ENCODE measurements at places on chromosomes 5 and 9. TPM values are rescaled to one million over a fixed set of nuclear protein-coding genes. Genes with fewer than 3 reads are reported as not detected.

DNA sequence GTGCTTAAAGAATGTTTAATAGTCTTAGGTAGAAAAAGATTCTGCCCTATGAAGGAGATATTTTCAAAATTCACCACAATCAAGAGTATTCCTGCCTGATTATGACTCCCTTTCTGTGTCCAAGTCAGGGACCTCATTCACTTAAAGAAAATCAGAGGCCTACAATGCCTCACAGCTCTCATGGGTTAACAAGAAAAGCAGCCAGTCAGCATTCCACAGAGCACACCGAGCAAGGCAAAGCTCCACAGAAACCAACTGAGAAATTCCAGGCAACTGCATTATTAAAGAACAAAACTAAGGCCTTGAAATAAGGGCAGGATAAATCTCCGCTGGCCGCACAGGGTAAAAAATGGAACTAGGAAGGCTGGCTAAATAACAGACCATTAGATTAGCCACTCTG is 161.1 kb downstream of the TARS1 start:
- no peaks in the 10 kb centered on the region for H3K27me3 ChIP-seq
- H3K27ac ChIP-seq, result no peak overlapping the region
- no peak for DNase-seq
- H3K36me3 ChIP-seq, result no peaks in the 10 kb centered on the region
- H3K4me3 ChIP-seq, result no peak overlapping the region

DNA sequence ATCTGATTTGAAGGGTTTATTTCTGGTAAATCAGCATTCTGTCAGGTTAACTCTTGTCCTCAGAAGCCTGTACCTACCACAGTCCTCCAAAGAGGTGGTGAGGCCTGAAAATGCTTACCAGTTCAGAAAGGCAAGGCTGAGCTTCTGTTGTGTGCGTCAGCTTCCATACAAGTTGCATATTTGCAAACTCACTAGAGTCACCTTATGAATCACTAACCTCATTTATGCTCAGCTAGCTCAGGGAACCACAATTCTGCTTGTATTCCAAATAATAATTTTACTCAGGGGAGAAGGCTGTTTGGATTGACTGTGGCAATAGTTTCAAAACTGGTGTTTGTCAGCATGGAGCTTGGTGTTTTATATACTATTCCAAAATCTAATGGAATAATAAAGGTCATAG is 355.1 kb upstream of the RFX3 start:
- no peak for DNase-seq
- no peaks in the 10 kb centered on the region for H3K36me3 ChIP-seq
- H3K27me3 ChIP-seq, result no peaks in the 10 kb centered on the region
- H3K27ac ChIP-seq, result no peak overlapping the region
- no peak overlapping the region for H3K4me3 ChIP-seq

DNA sequence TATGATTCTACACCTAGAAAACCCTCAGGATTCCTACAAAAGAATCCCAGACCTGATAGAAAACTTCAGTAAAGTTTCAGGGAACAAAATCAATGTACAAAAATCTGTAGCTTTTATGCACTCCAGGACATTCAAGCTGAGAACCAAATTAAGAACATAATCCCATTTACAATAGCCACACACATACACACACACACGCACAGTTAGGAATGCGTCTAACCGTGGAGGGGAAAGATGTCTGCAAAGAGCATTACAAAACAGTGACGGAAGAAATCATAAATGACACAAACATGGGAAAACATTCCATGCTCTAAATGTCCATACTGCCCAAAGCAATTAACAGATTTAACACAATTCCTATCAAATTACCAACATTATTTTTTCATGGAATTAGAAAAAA is 51.4 kb upstream of the CAST start:
- H3K27me3 ChIP-seq, result no peaks in the 10 kb centered on the region
- DNase-seq, result no peak
- H3K27ac ChIP-seq, result no peak overlapping the region
- no peaks in the 10 kb centered on the region for H3K36me3 ChIP-seq
- peaks cover 9% of the 10 kb centered on the region for H3K4me1 ChIP-seq

SYNPO gene
- 226 TPM for total RNA-seq

DNA sequence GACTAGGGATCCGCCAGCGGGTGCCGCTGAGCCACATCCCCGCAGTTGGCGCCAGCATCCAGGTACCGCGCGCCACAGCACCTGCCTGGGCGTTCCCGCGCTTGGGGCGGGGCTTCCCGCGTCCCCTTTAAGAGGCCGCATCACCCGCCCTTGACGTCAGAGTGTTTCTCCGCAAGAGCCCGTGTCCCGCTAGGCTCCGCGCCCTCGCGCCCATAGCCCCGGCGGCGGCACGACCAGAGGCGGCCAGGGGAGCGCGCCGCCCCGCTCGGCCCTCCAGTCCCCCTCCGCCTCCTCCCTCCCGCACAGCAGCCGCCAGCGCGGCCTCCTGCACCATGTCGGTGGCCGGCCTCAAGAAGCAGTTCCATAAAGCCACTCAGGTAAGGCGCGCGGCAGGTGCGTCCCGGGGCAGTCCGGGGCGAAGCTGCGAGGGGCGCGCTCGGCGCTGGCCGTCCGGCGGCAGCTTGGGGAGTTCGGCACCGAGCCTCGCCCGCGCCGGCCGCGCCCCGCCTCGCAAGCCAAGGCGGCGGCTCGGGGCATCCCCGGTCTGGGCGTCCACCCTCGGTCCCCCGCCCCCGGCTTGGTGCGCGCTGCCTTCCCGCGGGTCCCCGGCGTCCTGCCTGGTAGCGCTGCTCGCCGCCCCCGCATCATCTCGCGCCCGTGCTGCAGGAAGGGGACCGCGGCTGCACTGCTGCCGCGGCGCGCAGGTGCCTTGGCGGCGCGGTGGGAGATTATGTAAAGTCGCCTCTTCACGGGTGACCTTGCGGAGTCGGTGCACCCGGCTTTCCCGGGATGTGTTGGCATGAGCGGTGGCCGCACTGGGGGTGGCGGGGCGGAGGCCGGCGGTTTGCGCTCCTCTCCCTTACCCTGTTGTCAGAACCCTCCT is at the start of gene SH3GL2:
Gene SH3GL2, plus strand, starts transcription at position 156 of the 883 bp plus-strand sequence.
- no peaks in the 10 kb centered on the region for H3K36me3 ChIP-seq
- peaks cover 17% of the 10 kb centered on the region for H3K4me1 ChIP-seq
- DNase-seq, result no peak
- no peaks in the 10 kb centered on the region for H3K27me3 ChIP-seq
- peak within 1 kb of the TSS; percentile 70 for H3K4me3 ChIP-seq

DNA sequence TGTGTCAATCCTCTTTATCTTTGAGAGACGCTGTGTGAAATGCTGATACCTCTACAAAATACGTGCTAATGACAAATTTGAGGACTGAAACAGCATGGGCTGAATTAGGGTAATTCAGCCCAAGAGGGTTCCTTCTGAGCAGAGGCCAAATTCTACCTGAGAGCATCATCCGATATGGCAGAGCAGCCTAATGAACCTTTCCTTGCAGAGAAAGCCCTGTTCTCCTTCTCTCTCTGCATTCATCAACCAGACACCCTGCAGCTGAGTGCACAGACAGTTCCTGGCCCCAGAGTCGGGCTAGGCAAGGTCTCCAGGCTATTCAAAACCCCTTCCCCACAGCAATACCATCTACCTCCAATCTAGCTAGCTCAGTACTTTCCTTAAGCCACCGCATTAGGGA is 77.9 kb downstream of the TRIM32 start:
- H3K4me1 ChIP-seq, result no peaks in the 10 kb centered on the region
- H3K27ac ChIP-seq, result no peak overlapping the region
- no peaks in the 10 kb centered on the region for H3K36me3 ChIP-seq
- no peak for DNase-seq
- H3K4me3 ChIP-seq, result no peak overlapping the region

- no peak overlapping the region for H3K4me3 ChIP-seq
- no peak overlapping the region for H3K27ac ChIP-seq
- no peaks in the 10 kb centered on the region for H3K27me3 ChIP-seq
- no peak for DNase-seq
Measured at GRCh38 chr5:156883316-156883875, 33.3 kb downstream of the PPP1R2B start.

GRCh38 chr9:32742296-32742695 is 41.0 kb upstream of the TMEM215 start:
- H3K4me1 ChIP-seq, result no peaks in the 10 kb centered on the region
- H3K27ac ChIP-seq, result no peak overlapping the region
- no peaks in the 10 kb centered on the region for H3K27me3 ChIP-seq
- H3K4me3 ChIP-seq, result no peak overlapping the region

- H3K4me1 ChIP-seq, result peaks cover 60% of the 10 kb centered on the region
- no peaks in the 10 kb centered on the region for H3K27me3 ChIP-seq
- peak within 1 kb of the TSS; percentile 83 for H3K27ac ChIP-seq
Measured at GRCh38 chr5:132369474-132370180, at the start of gene SLC22A5. Gene SLC22A5, plus strand, starts transcription at chr5:132369710. Its CDS starts 263 bp downstream, at chr5:132369973.

PCDHB13 gene
- 8.0 TPM for total RNA-seq

- peaks cover 14% of the 10 kb centered on the region for H3K4me1 ChIP-seq
- no peak overlapping the region for H3K4me3 ChIP-seq
- H3K27me3 ChIP-seq, result no peaks in the 10 kb centered on the region
Measured at GRCh38 chr9:93114169-93114983, 18.4 kb downstream of the CARD19 start.

ASPN gene
- total RNA-seq, result 110 TPM

PHPT1 gene
- total RNA-seq, result 92.1 TPM

DNA sequence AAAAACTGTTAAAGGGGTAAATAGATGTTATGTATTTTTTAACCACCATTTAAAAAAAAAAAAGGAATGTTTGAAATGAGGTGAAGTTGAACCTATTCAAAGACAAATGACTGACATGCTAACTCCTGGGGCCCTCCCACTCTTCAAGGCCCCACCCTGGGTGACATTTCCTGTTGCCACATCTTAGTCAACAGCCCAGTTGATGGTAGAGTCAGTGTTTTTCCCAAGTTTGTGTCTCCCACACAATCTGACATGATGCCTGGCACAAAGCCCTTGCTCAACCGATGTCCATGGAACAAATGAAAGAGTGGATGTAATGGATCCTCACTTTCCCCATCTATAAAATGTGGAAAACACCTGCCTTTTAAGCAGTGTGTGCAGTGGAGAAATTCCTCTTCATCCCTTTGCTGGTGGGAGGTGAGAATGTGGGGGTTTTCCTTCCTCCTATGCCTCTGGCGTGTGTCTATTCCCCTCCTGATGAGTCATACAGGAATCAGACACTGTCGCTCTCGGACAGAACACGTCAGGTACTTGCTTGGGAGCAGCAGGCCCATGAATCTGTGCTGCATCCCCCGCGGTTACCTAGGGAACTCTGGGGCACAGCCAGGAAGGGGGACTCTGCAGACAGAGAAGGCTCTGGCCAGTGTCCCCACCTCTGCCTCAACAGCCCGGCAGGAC is 13.7 kb upstream of the ADRA1B start:
- no peaks in the 10 kb centered on the region for H3K27me3 ChIP-seq
- no peaks in the 10 kb centered on the region for H3K36me3 ChIP-seq
- no peak overlapping the region for H3K4me3 ChIP-seq
- peaks cover 9% of the 10 kb centered on the region for H3K4me1 ChIP-seq

GRCh38 chr5:132073231-132074013 is at the start of gene CSF2:
Gene CSF2, plus strand, starts transcription at chr5:132073789. Its CDS starts 35 bp downstream, at chr5:132073824.
- H3K27me3 ChIP-seq, result no peaks in the 10 kb centered on the region
- H3K36me3 ChIP-seq, result no peaks in the 10 kb centered on the region
- DNase-seq, result no peak
- H3K4me1 ChIP-seq, result no peaks in the 10 kb centered on the region
- no peak within 1 kb of the TSS for H3K27ac ChIP-seq

GNA14 gene
- 8.4 TPM for total RNA-seq

GRCh38 chr9:16282216-16282615 is 588.3 kb downstream of the BNC2 start:
- no peaks in the 10 kb centered on the region for H3K27me3 ChIP-seq
- no peak for DNase-seq
- no peaks in the 10 kb centered on the region for H3K36me3 ChIP-seq
- no peak overlapping the region for H3K27ac ChIP-seq
- peaks cover 10% of the 10 kb centered on the region for H3K4me1 ChIP-seq

GRCh38 chr5:179192185-179192890 is 132.2 kb downstream of the ZNF354C start:
- no peaks in the 10 kb centered on the region for H3K27me3 ChIP-seq
- DNase-seq, result no peak
- no peaks in the 10 kb centered on the region for H3K36me3 ChIP-seq
- no peaks in the 10 kb centered on the region for H3K4me1 ChIP-seq

GRCh38 chr5:172322028-172322965 is 38.7 kb upstream of the UBTD2 start:
- H3K4me3 ChIP-seq, result no peak overlapping the region
- no peak overlapping the region for H3K27ac ChIP-seq
- no peaks in the 10 kb centered on the region for H3K27me3 ChIP-seq
- no peak for DNase-seq

- no peaks in the 10 kb centered on the region for H3K36me3 ChIP-seq
- H3K4me3 ChIP-seq, result no peak overlapping the region
- no peak for DNase-seq
- no peak overlapping the region for H3K27ac ChIP-seq
- H3K4me1 ChIP-seq, result no peaks in the 10 kb centered on the region
Measured at GRCh38 chr5:130476325-130476724, 572.1 kb downstream of the CHSY3 start.

GRCh38 chr9:95093586-95093985 is 223.9 kb downstream of the FANCC start:
- peaks cover 3% of the 10 kb centered on the region for H3K36me3 ChIP-seq
- peak overlapping the region; percentile 87 for H3K27ac ChIP-seq
- H3K27me3 ChIP-seq, result no peaks in the 10 kb centered on the region
- peaks cover 87% of the 10 kb centered on the region for H3K4me1 ChIP-seq

- no peak overlapping the region for H3K27ac ChIP-seq
- H3K4me1 ChIP-seq, result no peaks in the 10 kb centered on the region
- no peak for DNase-seq
- no peak overlapping the region for H3K4me3 ChIP-seq
- H3K27me3 ChIP-seq, result no peaks in the 10 kb centered on the region
- no peaks in the 10 kb centered on the region for H3K36me3 ChIP-seq
Measured at GRCh38 chr9:86903734-86904085, 43.6 kb downstream of the GAS1 start.

ADRB2 gene
- 2.8 TPM for total RNA-seq

GRCh38 chr9:136090056-136090735 is 4.9 kb downstream of the NACC2 start:
- no peaks in the 10 kb centered on the region for H3K27me3 ChIP-seq
- DNase-seq, result no peak
- peak overlapping the region; percentile 89 for H3K27ac ChIP-seq
- H3K4me1 ChIP-seq, result peaks cover 87% of the 10 kb centered on the region
- no peaks in the 10 kb centered on the region for H3K36me3 ChIP-seq

GRCh38 chr5:57937501-57938173 is 455.0 kb upstream of the ACTBL2 start:
- H3K4me1 ChIP-seq, result no peaks in the 10 kb centered on the region
- DNase-seq, result no peak
- no peak overlapping the region for H3K4me3 ChIP-seq

- peaks cover 3% of the 10 kb centered on the region for H3K4me1 ChIP-seq
- no peaks in the 10 kb centered on the region for H3K36me3 ChIP-seq
- DNase-seq, result no peak
- peak overlapping the region; percentile 91 for H3K4me3 ChIP-seq
- H3K27ac ChIP-seq, result peak overlapping the region; percentile 79
Measured at GRCh38 chr5:32711681-32712480, 760 bp downstream of the NPR3 start.

DNA sequence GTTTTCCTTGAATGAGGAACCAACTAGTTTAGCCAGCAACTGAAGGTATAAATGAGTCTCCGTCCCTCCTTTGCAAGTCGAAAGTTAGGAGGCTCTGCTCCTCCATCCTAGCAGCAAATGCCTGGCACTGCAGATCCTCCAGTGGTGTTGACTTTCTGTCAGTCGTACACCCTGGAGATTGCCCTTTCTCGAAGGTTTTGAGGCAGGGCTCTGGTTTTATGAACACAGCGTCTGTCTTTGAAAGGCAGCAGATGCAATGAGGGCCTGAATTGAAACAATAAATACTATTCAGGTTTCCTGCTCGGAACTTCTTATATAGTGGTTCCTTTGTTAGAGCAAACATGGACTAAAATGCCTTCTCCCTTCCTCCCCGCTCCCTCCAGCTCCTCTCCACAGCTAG is 284.0 kb downstream of the TMEM38B start:
- H3K4me3 ChIP-seq, result no peak overlapping the region
- no peaks in the 10 kb centered on the region for H3K4me1 ChIP-seq
- DNase-seq, result no peak

- peak overlapping the region; percentile 84 for H3K27ac ChIP-seq
- H3K36me3 ChIP-seq, result no peaks in the 10 kb centered on the region
- no peaks in the 10 kb centered on the region for H3K27me3 ChIP-seq
- DNase-seq, result no peak
Measured at GRCh38 chr5:80255431-80255810, 427 bp downstream of the SERINC5 start.
